ENCODE measurements at places on chromosomes 13 and 19.
A peak's percentile ranks its signal among the peaks of the same experiment; 100 is the strongest.

DNA sequence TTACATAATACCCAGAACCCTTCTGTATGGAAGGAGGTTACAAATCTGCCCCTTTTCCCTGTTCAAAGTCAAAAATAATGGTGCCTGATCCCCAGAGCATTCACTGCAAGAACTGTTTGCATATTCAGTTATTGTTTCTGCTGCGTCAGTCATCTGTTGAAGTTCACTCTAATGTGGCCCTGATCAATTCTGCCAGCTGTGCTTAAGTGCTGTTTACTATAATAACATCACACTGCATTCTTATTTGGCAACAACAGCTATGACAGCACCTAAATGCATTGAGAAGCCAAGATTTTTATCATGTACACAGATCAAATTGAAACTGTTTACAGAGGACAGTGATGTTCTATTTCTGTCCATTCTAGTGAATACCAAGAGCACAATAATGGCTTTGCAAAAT lies 115.9 kb downstream of the DACH1 start:
- DNase-seq, result no peak

DNA sequence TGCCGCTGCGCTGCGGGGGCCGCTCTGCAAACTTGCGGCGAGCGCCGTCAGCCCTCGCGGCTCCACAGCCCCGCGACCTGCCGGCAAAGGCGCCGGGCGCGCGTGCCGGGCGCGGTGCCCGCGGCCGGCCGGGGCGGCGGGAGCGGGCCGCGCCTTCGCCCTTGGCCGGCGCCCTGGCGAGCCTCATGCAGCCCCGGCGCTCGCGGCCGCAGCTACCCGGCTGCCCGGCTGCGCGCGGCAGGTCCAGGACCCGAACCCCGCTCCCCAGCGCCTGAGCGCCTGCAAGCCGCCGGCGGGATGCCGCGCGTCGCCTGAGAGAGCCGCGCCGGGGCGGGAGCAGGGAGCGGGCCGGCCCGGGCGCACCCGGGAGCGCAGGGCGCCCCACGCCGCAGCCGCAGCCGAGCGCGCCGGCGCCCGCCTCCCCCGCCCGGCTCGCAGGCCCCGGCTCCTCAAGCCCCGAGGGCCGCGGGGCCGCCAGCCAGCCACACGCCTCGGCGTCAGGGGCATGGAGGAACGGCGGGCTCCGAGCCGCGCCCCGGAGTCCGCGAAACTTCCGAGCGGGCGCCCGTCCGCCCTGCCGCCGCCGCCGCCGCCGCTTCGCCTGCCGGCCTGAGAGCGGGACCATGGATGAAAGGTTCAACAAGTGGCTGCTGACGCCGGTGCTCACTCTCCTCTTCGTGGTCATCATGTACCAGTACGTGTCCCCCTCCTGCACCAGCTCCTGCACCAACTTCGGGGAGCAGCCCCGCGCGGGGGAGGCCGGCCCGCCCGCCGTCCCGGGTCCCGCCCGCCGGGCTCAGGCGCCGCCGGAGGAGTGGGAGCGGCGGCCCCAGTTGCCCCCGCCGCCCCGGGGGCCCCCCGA lies 564 bp downstream of the HS6ST3 start:
- no peak for DNase-seq

DNA sequence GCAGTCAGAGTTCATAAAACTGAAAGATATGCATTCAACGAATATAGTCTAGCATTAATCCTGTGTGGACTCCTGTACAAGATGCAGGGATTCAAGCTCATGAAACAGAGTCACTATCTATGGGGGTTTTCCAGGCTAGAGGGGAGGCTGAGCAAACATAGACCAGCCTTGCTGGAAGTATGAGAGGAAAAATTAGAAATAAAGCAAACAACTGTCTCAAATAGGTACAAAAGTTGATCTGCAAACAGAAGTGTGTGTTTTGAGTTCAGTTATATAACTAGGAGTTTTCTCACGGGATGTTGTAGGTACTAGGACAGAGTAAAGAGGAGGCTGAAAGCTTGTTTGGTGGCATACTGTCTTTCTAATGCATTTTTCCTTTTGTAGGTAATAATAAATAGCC lies 8.5 kb upstream of the LGALS14 start:
- DNase-seq, result no peak

GRCh38 chr19:29866011-29866410 lies 54.2 kb downstream of the CCNE1 start:
- DNase-seq, result no peak

- DNase-seq, result no peak
Measured at GRCh38 chr13:86572115-86572514, 772.9 kb upstream of the SLITRK6 start.

GRCh38 chr13:19991531-19991930 lies 33.0 kb downstream of the ZMYM2 start:
- no peak for DNase-seq

DNA sequence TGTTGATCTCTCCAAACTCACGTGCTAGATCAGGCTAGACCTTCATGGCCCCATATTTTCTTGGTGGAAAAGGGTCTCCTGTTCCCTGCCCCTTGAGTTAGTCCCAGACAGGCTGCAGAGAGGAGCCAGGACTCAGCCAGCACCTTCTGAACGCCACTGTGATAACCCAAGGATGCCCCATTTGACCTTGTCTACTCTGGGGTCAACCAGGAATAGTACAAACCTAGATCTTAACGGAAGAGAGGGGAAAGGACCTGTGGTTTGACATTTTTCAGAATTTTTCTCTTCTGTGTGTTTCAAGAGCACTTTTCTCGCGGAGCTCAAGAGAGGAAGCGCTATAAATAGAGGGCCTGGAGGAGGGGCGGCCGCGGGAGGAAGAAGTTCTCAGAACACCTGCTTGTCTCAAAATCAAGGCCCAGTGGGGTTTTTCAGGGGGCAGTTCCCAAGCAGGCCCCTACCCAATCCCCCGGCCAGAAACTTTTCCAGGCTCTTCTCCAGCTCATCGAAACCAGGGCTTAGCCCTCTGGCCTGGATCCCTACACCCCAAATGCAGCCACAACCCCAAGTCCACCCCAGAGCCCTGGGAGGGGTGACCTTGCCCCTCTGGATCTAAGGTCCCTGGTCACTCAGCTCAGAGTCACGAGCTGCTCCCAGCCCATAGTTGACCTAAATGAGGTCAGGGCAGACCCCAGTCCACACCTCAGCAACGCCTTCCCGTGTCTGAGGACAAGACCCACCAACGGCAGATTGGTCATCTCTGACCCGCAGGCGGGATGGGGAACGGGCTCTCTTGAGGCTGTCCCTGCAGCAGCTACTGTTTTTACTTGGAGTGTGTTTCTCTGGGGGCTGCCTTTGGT lies 75.6 kb upstream of the TM9SF2 start:
- DNase-seq, result no peak

DNA sequence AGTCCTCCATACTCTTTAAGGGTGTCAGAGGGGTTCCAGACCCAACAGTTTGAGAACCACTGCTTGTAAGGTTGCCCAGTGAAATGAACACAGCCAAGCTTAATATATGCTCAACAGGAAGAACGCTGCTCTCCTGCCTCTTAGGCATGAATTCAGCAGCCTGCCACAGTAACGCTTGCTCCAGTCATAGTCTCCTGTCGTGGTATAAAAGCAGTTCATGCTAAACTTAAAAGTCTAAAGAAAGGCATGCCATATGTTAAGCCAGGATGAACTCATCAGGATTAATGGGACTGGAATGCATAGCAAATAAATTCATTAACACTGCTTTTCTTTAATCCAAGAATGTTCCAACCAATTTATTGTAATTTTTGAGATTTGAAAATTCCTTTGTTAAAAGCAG lies 38.7 kb downstream of the SLC7A1 start:
- no peak for DNase-seq

DNA sequence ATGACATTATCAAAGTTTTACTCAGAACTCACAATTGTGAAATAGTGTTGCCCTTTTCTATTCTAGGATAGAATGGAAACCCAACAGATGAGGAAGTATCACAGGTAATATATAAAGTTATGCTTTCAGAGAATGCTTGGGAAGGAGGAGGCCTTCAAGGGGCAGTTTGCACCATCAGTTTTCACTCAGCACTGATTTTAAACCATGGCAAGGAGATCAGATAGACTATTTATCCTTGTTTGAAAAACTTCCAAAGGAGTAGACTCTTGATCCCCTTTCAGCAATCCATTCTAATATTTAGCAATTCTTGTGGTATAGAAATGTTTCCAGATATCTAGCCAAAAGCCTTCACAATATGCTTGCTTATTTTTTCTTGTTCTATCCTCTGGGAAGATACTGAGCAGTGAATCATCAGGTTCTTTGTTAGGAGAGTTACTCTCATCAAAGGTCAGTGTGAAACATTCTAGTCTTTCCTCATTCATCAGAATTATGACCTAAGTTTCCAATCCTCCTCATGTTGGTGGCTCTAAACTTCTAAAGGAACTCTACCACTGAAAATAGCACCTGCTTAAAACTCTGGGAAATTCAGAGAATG lies 3.8 kb downstream of the GPC6 start:
- DNase-seq, result no peak

- DNase-seq, result no peak
Measured at GRCh38 chr19:56211718-56212117, 9.6 kb downstream of the ZSCAN5C start.

- DNase-seq, result peak; percentile 80
Measured at GRCh38 chr19:44553478-44554171, 24.1 kb upstream of the CEACAM20 start.

- no peak for DNase-seq
Measured at GRCh38 chr19:38562096-38562495, 55.7 kb downstream of the MAP4K1 start.

GRCh38 chr19:49781394-49781793 lies 14.6 kb downstream of the AP2A1 start:
- no peak for DNase-seq

GRCh38 chr13:88585861-88586260 lies 914.7 kb downstream of the SLITRK5 start:
- DNase-seq, result no peak

DNA sequence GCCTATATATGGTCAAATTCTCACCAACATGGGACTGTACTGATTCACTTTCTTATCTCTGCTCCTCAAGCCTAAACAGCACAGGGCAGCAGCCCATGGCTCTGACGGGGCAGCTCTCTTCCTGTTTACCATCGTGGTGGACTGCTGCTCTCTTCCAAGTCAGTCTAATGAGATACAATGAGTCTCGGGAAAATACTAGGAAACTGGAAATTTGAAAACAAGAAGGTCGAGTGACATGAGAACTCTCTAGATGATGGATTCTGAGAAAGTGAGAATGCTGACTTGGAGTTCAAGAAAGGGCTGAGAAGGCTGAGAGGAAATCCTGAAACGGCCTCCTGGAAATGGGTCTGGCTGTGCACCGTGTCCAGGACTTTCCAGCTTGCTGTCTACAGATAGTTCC lies 122.8 kb upstream of the ARGLU1 start:
- no peak for DNase-seq

DNA sequence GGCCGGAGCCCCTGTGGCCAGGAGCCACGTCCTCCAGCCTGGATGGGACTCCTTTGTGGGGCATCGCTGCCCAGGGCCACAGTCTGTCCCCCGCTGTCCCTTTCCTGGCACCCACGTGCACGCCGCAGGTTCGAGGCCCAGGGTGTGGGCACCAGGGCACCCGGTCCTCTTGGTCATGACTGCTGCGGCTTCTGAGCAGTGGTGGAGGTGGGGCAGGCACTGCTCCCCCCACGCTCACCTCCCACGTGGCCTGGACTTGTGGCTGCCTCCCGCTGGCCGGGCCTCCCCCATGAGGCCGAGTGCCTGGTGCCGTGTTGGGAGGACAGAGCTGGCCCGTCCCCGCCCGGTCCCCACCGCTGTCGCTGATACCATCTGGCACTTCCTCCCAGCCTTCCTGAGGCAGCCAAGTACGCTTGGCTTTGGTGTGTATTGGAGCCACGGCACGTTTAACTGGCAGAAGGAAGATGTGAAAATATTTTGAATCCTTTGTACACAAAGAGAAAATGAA lies 12.8 kb downstream of the SPPL2B start:
- no peak for DNase-seq

GRCh38 chr19:53906211-53907192 lies 2.6 kb upstream of the CACNG7 start:
- peak; percentile 54 for DNase-seq

DNA sequence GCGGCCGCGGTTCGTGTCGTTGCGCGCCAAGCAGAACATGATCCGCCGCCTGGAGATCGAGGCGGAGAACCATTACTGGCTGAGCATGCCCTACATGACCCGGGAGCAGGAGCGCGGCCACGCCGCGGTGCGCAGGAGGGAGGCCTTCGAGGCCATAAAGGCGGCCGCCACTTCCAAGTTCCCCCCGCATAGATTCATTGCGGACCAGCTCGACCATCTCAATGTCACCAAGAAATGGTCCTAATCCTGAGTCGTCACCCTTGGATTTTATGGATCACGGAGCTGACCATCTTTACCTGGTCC lies 475 bp downstream of the MRPL57 start:
- DNase-seq, result no peak

- peak; percentile 42 for DNase-seq
Measured at GRCh38 chr19:7856679-7857663, 17.2 kb downstream of the PRR36 start.

DNA sequence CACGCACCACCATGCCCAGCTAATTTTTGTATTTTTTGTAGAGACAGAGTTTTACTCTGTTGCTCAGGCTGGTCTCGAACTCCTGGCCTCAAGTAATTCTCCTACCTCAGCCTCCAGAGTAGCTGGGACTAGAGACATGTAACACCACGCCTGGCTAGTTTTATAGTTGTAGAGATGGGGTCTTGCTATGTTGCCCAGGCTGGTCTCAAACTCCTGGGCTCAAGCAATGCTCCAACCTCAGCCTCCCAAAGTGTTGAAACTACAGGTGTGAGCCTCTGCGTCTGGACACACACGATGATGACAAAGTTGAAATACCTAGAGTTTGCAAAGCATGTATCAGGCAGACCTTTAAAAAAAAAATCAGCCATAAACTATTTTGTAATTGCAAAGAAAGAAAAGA lies 4.6 kb upstream of the PTOV1 start:
- no peak for DNase-seq

- DNase-seq, result no peak
Measured at GRCh38 chr13:46202188-46202795, 9.4 kb upstream of the LRRC63 start.

- no peak for DNase-seq
Measured at GRCh38 chr13:63351081-63351480, 1935.4 kb upstream of the PCDH20 start.

GRCh38 chr19:35066691-35067563 lies 25.4 kb downstream of the HPN start:
- DNase-seq, result no peak

- no peak for DNase-seq
Measured at GRCh38 chr13:110533771-110534670, 27.5 kb downstream of the RAB20 start.

DNA sequence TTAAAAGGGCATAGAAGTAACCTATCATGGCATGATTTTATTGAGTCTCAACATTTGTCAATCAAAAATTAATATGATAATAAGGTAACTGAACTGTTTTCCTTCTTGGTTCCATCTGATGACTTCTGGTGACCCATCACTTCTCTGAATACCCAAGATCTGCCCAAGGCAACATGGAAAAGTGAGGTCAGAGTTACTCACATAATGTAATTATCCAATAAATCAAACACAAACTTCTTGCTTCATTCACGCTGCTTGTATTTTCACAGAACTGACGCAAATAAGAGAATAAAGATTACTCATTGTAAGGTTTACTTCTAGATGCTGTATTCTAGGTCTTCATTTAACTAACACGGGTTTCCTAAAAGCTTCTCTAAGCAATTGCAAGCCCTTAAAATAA lies 361.6 kb downstream of the RBM26 start:
- no peak for DNase-seq

Measured in RWPE2 (cell line).